ENCODE measurements at places on chromosomes 5 and 9. TPM values are rescaled to one million over a fixed set of nuclear protein-coding genes. Genes with fewer than 3 reads are reported as not detected.

DND1 gene
- total RNA-seq = not detected

TMEM215 gene
- not detected for total RNA-seq

GRM6 gene
- not detected for total RNA-seq

ENHO gene
- 0.48 TPM for total RNA-seq

CD180 gene
- total RNA-seq = not detected

BSPRY gene
- 6.5 TPM for total RNA-seq

Data from tracheal epithelial cell (primary cell).